ENCODE measurements at places on chromosomes 2 and 18.

DNA sequence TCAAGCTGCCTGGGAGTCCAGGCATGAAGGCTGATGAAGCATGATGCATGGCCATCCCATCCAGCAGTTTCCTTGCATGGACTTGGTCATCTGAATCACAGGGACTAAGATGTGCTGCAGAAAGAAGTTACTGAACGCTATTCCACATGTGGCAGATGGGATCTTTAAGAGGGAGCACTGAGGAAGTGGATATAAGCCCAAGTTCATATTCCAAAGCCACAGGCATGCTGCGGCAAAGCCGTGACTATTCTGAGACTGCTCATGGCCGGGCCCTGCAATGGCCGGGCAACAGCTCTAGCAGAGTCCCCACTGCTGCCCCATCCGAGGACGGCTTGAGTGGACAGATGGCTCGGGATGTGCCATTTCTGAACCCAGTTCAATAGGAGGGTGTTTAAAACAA is 61.5 kb downstream of the STPG4 start:
- no peak for DNase-seq

DNA sequence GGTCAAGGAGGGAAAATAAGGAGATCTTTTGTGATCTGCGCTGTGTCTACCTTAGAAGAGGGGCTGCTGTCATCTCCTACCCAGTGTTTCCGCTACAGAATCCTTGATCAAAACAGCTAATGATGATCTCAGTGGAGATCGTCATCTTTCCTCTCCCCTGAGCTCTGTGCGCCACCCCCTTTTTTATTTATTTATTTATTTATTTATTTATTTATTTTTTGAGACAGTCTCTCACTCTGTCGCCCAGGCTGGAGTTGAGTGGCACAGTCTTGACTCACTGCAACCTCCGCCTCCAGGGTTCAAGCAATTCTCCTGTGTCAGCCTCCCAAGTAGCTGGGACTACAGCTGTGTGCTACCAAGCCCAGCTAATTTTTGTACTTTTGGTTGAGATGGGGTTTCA is 55.5 kb downstream of the SERTAD2 start:
- no peak for DNase-seq

DNA sequence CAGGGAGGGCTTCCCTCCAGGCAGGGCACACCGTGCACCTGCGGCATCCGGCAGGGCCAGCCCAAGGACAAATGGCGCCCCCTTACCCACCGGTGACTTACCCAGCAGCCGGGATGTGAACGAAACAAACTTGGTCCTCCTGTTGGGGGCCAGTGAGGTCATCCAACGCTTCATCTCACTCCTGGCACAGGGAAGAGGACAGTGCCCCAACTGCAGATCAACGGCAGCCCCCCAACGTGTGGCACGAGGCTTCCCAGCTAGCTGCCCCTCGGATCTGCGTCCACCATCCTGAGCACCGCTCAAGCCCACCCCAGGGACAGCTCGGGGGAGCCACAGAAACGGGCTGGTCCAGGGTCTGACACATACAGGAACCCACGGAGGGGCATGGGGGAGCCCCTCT is 12.0 kb downstream of the SNORC start:
- no peak for DNase-seq

DNA sequence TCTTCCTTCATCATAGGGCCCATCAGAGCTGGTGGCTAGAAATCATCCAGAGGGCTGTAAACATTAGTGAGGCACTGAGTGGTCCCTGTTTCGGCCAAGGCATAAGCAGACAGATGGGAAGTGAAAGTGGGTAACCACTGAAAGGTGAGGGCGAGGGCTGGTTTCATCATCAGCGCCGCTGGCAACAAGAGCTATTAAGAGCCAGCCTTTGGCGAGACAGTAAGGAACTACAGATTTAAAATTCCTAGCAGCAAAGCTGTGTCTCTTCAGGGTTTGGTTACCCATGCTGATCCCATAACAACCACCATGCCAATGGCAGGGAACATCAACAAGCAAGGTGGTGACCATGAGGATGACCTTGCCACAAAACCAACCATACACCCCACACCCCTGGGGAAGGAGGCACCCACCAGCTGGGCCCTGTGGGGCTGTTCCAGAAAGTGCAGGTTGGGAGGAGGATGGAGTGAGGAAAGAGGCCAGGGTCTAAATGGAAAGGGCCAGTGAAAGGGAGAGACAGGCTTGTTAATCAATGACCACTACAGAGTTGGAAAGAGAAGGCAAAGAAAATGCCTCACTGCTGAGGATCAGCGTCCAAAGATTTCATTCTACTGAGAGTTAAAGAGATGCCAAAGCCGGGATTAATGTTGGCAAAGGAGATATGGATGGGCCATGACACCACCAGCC is 9.0 kb upstream of the SLC20A1 start:
- no peak for DNase-seq

GRCh38 chr2:24971286-24971535 is 544 bp downstream of the DNAJC27 start:
- DNase-seq = no peak
